ENCODE measurements at places on chromosomes 3 and 15. TPM values are rescaled to one million over a fixed set of nuclear protein-coding genes. Genes with fewer than 3 reads are reported as not detected.
A peak's percentile ranks its signal among the peaks of the same experiment; 100 is the strongest.

DNA sequence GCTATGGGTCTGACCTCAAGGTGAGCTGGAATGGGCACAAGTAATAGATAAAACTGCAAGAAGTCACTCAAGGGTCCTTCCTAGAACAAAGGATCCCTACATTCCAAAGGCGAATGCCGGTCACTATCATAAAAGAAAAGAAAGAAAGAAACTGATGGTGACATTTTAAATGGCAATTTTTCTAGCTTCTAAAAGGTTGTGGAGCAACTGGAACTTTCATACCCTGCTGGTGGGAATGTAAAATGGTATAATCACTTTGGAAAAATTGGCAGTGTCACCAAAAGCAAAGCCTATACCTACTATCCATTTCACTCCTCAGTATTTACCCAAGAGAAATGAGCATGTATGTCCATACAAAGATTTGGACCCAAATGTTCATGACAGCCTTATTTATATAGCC lies 4.2 kb downstream of the CCRL2 start:
- no peak for DNase-seq

- no peak for DNase-seq
These were observed 76.4 kb downstream of the SPSB4 start for GRCh38 chr3:141127344-141128125.

DNA sequence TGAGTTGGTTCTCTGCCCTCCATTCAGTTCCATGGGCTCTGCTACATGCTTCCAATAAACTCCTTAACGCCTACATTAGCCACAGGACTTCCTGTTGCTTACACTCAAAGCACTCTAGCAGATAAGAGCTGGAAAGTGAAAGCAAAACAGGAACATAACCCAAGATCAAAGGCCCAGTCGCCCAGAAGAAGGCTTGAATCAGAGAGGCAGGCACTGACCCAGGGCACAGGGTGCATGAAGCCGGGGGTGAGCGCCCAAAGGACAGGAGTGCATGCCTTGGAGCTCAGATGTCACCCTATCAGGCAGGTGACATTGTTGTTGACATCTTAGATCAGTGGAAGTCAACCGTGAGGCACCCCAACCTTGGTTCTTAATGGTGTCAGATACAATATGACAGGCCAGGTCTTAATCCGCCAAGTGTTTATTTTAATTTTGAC lies 235.1 kb downstream of the UACA start:
- DNase-seq = peak; percentile 83

DNA sequence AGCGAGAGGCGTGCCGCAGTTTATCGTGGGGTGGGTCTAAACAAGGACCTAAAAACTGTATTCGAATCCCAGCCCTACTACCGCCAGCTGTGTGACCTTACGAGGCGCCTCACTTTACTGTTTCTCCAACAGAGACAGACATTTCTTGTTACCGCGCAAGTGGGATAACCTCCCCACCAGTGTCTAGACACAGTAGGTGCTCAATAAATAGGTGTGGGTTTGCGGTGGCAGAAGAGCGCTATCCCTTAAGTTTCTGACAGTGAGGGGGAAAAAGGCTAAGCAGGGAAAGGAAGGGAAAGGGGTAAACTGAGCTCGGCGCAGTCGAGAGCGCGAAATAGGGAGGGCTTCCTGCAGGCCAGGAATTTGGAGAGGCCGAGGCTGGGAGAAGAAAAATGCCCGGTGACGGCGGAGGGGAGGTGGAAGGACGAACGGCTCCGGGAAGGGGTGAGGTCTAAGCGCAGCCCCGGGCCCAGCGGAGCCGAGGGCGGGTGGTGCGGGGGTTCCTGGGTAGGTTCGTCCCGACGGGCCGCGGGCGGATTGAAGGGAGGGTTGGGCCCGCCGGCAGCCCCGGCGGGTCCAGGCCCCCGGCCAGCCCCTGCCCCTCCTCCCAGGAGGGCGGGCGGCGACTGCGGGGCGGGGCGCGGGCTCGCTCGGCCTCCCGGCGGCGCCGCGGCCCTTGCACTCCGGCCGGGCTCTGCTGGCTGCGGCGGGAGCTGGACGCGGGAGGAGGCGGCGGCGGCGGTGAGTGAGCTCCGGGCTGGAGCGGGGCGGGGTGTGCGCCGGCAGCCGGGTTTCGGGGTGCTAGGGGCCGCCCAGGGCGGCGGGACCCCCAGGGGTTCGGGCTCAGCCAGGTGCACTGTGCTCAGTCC lies at the start of gene CGNL1:
TSS of gene CGNL1 (plus strand) at position 679 of the 869 bp plus-strand sequence. CDS start 61,495 bp downstream, outside the sequence.
- DNase-seq = peak; percentile 35

DNA sequence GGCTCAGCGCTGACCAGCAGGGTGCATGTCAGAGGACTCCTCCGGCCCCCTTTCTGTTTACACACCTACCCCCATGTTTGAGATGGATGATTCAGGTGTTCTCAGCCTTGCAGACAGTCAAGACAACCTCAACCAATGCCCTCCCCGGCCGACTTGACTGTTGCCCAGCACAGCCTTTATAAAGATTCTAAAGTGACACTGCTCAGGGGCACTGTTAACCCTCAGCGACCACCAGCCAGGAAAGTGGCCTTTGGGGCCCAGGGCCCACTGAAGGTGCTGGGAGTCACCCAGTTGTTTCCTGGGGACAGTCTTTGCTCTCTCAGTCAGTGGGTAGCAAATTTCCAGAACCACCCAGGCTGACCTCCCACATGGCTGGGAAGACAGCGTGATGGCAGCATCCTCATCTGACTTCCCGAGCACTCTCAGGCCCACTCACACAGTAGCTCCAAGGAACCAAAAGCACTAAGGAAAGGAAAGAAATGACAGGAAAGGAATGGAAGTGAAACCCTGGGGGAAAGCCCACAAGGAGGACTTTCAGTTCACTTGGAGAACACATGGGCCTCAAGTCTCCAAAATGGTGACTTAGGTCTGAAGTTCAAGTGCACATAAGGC lies 128.4 kb downstream of the ASB7 start:
- DNase-seq = no peak

- DNase-seq = peak; percentile 79
These were observed at the start of gene CFAP161 for GRCh38 chr15:81133782-81134461. TSS of gene CFAP161 (plus strand) at chr15:81134270. CDS start at chr15:81134330, 60 bp downstream.

DNA sequence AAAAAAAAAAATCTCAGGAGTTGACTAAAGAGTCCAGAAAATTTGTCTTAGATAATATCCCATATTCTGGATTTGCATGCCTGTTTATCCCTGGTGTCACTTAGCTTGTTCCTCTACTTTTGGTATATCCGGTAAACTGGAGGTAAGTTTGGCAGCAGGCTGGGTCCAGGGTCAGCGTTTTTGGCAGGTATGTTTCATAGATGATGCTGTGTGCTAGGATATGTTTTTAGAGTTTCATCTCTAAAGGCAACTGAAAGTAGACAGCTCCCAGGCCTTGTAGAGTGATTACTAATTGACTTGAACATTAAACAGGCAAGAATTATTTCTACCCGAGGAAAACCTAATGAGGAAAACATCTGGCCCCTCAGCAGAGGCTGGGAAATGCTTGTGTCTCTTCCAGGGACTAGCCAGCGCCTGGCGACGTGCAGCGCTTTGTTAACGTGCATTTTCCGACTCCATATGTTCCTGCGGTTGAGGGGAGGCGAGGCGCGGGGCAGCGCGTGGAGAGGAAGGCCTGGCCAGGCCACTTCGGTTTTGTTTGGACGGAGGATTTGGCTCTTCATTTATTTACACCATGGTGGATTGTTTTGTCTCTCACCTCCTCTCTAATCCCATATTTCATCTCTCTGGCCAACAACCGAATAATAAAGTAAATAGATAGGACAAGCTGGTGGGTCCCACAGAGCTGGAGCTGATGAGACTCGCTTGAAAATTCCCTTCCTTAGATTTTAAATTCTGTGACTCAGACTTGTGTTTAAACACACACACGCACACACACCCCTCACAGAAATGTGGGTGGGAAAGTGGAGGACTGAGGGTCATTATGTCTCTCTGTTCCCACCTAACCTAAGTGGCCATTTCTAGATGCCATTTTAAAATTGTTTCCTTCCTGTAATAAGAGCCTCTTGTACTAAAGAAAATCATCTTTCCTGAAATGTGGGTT lies 65.3 kb downstream of the ASB7 start:
- peak; percentile 21 for DNase-seq

DNA sequence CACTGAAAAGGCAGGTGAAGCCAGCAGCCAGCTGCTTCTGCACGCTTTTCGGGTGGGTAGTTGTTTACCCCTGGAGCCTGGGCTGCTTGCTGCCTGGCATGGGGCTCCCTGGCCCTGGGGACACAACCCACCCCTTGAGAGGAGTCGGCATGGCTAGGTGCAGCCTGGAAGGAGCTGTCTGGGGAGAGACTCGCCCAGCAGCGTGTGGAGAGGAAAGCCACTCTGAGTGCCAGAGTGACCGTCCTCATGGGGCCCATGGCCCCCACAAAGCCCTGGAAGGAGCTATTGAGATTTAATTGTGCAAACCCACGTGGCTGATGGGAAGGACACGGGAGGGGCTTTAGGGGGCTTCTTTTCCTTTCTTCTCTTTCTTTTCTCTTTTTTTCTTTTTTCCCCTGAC lies 137.5 kb downstream of the OPA1 start:
- no peak for DNase-seq

- no peak for DNase-seq
These were observed 132.6 kb upstream of the TBL1XR1 start for GRCh38 chr3:177329854-177330253.

DNA sequence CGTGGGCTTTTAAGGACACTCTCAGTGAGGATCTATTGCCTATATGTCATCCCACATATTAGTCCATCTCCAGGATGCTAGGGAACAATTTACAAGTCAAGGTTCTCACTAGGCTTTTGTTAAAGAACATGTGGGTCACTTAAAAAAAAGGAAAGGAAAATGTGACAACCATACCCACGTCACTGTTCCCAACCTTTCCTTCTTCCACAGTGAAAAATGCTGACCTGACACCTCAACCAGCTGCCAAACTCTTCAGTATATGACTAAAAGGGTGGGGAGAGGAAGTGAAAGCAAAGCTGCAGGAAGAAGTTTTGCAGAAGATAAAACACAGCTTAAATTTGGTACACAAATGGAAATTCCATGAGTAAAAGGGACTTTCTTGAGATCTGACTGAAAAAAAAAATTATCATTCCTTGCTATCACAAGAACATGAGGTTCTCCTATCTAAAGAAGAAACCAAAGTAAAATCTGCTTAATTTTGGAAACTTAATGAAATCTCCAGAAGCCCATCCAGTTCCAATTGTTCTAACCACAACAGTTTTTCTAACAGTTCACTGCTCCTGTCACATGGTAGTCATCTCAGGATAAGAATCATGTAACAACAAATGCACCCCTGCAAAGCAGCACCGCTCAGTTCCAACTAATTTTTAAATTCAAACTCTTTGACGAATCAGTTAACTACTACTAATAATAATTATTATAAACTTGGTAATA lies 117.0 kb upstream of the TSPAN3 start:
- DNase-seq = peak; percentile 40

- no peak for DNase-seq
These were observed 119.2 kb upstream of the ALDH1A3 start for GRCh38 chr15:100760357-100760903.

DNA sequence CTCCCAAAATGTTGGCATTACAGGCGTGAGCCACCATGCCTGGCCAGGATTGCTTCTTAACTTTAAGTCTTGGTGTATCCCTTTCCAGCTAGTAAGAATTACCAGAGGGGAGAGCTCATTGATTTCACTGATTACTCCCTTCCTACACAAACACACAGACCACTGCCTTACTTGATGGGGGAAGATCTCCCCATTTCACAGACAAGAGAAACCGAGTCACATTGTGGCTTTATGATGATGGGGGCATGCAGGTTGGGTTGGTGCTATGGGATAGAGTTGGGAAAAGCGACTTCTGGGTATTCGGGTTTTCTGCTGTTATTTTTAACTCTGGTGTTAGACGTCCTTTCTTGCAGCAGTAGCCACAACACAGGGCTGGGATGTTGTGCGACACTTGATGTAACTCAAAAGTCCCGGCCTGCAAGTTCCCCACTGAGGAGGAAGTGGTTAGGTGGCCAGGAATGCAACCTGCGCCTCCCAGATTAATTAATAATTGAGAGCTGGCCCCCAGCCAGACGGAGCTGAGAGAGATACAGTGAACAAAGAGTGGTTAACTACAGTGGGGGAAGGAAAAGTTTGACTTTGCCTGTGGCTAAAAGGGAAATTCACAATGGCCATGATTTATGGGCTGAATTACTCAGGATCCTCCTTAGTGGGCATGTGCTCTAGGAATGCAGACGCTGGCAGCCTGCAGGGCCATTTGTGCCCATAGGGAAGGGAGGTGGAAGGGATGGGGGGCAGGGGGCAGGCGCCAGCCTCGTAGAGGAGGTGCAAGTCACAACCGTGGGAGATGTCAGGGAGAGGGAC lies 63.6 kb downstream of the SMAD6 start:
- DNase-seq = peak; percentile 82

GRCh38 chr15:40008061-40008765 lies 30.8 kb downstream of the SRP14 start:
- no peak for DNase-seq

DNA sequence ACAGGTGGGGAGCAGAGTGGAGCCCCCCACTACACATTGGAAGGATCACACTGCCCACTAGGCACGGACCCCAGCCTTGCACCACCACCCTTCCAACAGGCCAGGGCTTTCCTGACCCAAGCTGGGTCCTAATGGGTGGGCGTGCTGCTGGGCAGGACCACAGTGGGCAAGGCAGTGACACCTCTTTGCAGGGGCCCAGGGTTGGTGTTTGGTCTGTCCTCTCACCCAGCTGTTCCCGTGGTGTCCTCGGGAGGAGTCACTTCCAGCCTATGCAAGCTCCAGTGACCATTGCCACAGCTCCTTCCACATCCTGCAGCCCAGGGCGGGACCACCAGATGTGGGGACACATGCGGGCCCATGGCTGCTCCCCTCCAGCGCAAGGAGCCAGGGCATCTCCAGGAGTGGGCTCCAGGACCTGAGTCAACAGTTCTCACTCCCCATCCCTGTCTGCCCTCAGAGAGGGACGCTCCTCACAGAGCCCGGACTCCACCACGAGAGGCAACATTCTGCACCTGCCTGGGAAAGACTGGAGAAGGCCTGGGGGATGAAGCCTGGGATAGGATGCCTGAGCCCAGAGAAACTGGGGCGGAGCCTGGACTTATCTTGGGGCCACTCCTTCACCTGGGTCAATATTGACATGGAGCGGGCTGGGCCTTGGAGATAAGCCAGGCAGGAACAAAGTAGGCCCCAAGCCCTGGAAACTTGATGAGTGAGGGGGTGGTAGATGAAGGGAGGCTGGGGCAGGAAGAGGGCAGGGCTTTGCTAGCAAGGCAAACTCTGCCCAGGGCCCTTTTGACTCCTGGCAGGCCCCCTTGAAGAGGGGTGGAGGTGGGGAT lies 3.9 kb upstream of the VILL start:
- DNase-seq = no peak

GRCh38 chr3:30437171-30437601 lies 169.2 kb upstream of the TGFBR2 start:
- DNase-seq = no peak

DNA sequence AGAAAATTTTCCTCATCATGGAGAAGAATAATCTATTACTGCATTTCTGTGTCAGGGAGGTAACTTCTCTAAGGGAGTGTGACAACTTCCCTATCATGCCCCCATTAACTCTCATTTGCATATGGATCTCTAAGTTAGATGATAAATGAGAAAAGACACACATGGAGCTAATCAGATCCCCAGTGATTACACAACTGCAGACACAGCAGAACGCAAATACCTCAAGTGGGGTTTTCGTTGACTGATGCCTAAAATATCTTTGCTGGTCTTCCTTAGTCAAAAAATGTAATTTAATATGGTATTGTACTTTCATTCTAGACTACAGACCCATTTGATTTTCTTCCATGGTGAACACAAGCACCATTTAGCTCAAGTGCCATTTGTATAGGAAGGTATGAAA lies 630.5 kb downstream of the TBL1XR1 start:
- no peak for DNase-seq

The CHRD gene
- 0.11 TPM for total RNA-seq

The GOLGA8G gene
- not detected for total RNA-seq

The PLSCR2 gene
- total RNA-seq = not detected

The TMEM108 gene
- total RNA-seq = 0.34 TPM

The TERB2 gene
- not detected for total RNA-seq

The CPN2 gene
- not detected for total RNA-seq

The STARD5 gene
- total RNA-seq = 1.7 TPM

The ALDH1A2 gene
- total RNA-seq = not detected

Measured in Daoy (cell line).